NCI-H2171 treated with DMSO at 0.1 percent for 48 hours (cell line): ENCODE measurements at places on chromosomes 12 and 14.

DNA sequence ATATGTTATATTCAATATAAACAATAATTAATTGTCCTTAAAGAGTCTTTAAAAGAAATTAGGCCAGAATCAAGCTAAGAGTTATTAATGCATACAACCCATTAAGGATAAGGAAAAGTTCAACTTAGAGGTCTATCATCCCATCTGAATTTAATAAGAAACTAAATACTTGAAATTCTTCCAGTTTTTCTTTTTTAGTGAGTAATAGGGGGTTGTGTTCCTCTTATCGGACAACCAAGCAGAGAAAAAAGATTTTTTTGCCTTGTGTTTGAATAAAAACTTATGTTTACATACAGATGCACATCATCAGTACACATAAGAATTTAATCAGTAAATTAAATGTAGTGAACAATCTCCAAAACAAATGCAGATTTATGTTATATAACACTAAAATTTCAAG lies 32.5 kb downstream of the PAWR start:
- DNase-seq, result no peak

DNA sequence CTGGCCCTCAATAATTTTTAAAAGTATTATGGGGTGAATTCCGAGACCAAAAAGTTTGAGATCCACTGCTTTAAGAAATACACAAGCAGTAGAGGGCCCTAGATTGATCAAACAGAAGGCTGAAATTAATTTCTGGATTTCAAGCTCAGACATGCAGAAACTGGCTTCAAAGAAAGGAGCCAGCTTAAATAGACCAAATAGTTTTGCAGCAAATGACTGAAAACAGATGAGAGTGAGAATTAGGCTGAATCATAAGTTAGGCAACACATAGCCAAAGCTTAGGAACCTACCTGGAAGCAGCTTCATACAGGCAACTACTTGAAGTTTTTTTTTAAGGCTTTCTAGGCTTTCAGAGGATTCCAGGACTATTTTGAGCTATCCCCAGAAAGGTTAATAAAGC lies 12.4 kb downstream of the ATF7 start:
- no peak for DNase-seq

GRCh38 chr14:24164518-24164991 lies 3.5 kb downstream of the IRF9 start:
- DNase-seq, result no peak

- no peak for DNase-seq
Observed at GRCh38 chr12:47938594-47938993, 24.8 kb upstream of the TMEM106C start.

DNA sequence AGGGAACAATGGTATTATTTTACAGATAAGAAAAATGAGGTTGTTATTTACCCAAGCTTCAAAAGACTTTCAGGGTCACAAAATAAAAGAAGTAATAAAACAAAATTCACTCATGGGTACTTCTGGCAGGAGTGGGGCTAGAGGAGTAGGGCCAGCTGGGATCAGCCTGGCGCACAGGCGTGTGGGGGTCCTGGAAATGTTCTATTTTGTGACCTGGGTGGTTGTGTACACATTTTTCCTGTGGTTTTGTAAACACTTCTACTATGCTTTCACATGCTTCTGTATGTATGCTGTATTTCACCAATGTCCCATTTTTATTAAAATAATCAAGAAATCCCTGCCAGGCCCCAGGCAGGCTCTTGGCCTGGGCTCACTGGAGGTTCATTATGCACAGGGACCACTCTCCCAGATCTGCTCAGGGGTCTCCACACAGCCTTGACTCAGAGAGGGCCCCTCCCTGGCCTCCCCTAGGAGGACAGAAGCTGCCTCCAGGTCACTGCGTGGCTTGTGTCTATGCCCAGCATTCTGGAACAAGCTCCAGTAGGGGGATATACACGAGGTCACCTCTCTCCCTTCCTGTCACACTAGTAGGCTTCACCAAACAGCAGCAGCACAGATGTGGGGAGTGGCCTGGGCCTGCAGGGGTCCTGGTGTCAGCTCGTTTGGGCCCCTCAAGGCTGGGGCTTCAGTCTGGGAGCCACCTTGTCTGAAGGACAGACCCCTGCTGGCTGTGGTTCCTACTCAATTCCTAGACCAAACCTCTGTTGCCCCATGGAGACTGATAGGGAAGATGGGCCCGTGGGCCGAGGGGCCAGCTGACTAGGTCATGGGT lies 37.8 kb downstream of the ANAPC7 start:
- DNase-seq, result no peak

- no peak for DNase-seq
Observed at GRCh38 chr14:25046301-25046943, 3.5 kb downstream of the STXBP6 start.

DNA sequence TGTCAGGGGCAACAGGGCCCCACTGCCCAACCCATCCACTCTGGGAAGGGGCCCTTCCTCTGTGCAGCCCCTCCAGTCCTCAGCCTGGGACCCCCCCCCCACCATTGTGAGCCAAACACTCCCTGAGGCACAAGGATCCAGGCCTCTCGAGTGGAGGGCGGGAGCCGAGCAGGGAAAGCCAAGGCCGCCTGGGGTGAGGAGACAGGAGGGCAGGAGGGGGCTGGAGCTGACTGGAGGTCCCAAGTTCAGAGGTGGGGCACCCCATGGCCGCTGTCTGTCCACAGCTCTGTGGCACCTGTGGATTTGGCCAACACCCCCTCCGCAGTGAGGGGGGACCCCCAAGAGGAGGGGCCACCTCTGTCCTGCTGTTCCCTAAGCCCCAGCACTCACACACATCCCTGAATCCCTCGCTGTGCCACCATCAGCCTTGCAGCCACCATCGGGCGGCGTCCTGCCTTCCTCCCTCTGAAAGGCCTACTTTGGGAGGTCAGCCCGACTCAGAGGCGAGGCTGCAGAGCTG lies 25.4 kb upstream of the C14orf180 start:
- no peak for DNase-seq

- no peak for DNase-seq
Observed at GRCh38 chr12:66398931-66399910, 96.9 kb downstream of the HELB start.

GRCh38 chr14:94768521-94769390 lies 1.2 kb downstream of the GSC start:
- DNase-seq, result no peak

- no peak for DNase-seq
Observed at GRCh38 chr14:101063121-101063520, 159.6 kb upstream of the RTL1 start.

- peak; percentile 97 for DNase-seq
Observed at GRCh38 chr14:100471441-100472093, 115.7 kb downstream of the BEGAIN start.

GRCh38 chr14:39302124-39302810 lies 68.6 kb downstream of the MIA2 start:
- DNase-seq, result no peak

DNA sequence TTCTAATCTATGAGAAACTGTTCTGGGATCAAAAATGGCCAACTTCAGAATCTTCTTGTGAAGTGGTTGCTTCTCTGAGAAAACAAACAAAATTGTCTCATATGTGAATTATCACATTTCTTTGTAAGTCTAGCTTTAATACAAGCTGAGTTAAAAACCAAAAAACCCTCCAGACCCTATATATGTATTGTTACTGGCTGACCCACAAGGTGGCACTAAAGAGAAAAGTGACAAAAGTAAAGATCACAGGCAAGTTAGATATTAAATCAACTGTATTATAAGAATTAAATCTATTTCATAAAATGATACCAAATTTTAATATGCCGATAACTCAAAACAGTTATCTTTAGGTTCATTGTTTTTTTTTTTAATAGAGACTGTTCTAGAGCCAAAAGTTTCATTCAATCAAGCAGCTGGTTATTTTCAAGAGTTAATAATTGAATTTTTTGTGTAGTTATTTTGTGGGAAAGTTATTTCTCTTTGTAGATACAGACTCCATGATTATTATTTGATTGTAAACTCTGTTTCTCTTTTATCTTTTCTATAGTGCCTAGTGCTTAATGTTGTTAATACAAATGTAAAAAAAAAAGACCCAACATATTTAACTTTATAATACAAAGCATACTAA lies 7.5 kb upstream of the TRHDE start:
- DNase-seq, result peak; percentile 46

- no peak for DNase-seq
Observed at GRCh38 chr12:26323673-26324072, 128.3 kb downstream of the SSPN start.

DNA sequence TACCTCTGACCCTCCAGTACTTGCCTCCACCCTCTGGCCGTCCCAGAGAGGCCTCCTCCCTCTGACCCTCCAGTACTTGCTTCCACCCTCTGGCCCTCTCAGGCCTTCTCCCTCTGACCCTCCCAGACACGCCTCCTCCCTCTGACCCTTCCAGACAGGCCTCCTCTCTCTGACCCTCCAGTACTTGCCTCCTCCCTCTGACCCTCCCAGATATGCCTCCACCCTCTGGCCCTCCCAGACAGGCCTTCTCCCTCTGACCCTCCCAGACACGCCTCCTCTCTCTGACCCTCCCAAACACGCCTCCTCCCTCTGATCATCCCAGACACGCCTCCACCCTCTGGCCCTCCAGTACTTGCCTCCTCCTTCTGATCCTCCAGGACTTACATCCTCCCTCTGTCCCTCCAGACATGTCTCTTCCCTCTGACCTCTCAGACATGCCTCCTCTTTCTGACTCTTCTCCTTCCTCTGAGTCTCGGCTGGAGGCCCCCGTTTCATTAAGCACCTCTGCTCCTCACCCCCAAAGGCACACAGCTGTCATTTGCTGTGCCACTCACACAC lies 71.9 kb downstream of the PHETA1 start:
- DNase-seq, result no peak

DNA sequence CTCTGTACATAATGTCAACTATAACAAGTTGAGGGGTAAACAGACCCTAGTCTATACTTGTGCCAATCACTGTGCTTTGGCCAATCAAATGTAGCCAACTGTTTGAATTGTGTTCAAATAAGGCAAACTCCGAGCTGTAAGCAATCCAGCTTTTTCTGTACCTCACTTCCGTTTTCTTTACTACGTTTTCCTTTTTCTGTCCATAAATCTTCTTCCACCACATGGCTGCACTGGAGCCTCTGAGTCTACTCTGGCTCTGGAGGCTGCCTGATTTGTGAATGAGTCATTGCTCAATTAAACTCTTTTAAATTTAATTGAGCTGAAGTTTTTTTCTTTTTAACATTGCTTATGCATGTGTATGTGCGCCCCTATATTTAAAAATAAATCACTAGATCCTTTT lies 29.7 kb downstream of the CLEC1A start:
- no peak for DNase-seq

- no peak for DNase-seq
Observed at GRCh38 chr14:104390221-104390931, 189.2 kb upstream of the C14orf180 start.

- no peak for DNase-seq
Observed at GRCh38 chr12:64237382-64237781, 15.3 kb upstream of the KICS2 start.

GRCh38 chr14:92599811-92600210 lies 86.2 kb downstream of the RIN3 start:
- DNase-seq, result no peak

- DNase-seq, result no peak
Observed at GRCh38 chr12:52186118-52186840, 5.5 kb downstream of the KRT80 start.

- DNase-seq, result no peak
Observed at GRCh38 chr14:86532219-86532618, 1002.3 kb downstream of the FLRT2 start.

- DNase-seq, result no peak
Observed at GRCh38 chr14:74973003-74973653, 17.7 kb upstream of the PGF start.

DNA sequence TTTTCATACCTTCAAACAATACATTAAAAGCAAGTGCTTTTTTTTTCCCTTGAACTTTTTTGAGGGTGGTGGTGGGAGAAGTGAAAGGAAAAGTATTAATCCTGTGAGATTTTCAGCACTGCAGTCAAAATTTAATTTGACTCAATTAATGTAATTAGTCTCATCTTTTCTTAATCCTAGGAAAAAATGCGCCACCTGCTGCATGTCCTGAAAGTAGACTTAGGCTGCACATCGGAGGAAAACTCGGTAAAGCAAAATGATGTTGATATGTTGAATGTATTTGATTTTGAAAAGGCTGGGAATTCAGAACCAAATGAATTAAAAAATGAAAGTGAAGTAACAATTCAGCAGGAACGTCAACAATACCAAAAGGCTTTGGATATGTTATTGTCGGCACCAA lies 52.2 kb downstream of the SPATA7 start:
- no peak for DNase-seq

DNA sequence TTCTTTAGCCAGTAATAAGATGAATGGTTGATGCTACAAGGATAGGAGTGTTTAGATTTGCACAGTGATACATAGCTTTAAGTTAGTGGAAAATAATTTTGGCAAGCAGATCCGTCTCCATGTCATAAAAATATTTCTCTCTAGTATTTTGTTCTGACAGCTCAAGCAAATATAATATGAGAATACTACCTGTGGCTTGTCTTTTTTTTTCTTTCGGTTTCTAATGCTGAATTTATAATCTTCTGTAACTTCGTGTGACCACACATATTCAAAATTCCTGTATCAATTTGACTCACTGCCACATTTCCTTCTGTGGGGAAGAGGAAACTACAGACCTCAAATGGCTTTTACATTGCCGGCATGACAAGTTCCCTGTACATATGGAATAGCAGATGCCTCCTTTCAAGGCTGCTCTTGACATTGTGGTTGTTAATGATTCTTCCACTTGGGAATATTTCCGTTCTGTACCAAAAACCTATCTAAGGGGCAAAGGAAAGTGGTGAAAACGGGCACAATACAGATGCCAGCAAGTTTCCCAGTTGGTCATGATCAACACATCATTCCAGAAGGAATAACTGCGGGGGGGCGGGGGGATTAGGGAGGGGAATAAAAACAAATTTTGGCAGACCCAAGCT lies 103.6 kb upstream of the CCDC91 start:
- DNase-seq, result peak; percentile 96

- no peak for DNase-seq
Observed at GRCh38 chr14:53810221-53810620, 146.4 kb downstream of the BMP4 start.

- no peak for DNase-seq
Observed at GRCh38 chr14:42149609-42150261, 543.1 kb downstream of the LRFN5 start.

DNA sequence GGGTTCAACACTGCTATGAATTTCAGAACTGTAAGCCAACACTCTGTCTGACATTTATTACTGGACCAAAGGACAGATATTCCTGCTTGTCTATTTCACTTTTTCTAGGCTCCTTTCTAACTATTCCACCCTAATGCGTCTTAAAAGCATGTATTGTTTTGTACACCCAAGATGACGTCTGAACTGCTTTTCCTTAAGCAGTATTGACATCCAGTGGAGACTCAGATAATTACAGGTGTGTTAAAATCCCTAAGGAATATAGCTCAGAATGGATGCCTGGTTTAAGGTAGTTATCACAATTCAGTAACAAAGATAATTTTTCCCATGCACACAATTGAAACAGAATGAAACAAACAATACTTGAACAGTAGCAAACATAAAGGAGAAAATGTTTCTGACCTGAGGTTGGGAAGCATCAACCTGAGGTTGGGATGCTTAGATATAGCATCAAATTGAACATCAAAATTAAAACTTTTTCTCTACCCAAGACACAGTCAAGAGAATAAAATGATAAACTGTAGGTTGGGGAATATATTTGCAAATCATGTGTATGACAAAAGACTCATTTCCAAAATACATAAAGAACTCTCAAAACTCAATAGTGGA lies 93.7 kb upstream of the PTPRR start:
- DNase-seq, result peak; percentile 27

GRCh38 chr12:12714276-12715021 lies 2.7 kb upstream of the CDKN1B start:
- peak; percentile 35 for DNase-seq
